ENCODE measurements at places on chromosomes 16 and 17.

DNA sequence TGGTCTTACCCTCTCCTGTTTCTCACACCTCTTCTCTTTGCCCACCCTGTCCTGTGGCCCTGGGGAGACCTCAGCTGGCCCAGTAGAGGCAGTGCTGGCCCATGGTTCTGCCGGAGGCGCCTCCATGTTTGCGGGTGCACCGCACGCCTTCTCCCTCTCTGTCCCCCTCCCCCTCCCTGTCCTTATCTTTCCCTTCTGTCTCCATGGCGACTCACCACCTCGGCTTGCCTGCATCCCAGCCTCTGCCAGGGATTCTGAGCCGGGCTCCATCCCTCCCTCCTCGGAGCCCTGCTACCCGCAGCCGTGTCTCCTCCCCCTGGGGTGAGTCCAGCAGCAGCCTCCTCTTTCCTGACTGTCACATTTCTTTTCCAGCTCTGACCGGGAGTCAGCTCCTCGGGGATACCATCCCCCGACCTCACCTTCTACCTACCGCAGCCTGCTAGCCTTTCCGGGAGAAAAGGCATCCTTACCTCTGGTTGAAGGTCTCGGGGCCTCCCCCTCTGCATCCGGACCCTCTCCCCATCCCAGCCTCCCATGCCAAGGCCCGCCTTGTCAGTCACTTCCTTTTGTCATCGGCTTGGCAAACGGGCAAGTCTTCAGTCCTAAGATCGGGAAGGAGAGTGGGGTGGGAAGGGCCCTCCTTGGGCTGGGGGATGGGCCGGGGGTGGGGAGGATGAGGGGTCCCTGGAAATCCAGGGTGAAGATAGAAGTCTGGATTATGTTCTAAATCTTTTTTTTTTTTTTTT lies at the start of gene RNF112:
Gene RNF112, plus strand, starts transcription at position 358 of the 746 bp plus-strand sequence. Its CDS starts 177 bp downstream, at position 535.
- no peak for DNase-seq

DNA sequence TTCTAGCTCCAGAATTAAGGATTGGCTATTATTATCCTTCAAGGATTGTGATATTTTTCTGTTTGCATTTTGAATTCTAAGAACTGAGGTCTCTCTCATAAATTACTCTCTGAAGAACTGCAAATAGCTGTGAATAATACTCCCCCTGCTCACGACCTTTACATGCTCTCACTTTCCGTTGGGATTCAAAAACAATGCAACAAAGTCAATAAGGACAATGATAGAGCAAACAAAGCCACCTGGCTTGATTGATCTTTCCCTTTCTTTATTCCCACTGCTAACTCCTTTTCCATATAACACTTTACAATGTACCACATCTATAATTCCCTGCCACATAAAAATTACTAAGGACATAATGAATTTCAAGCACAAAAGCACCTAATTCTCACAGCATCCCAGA lies 523.0 kb upstream of the CA10 start:
- no peak for DNase-seq

DNA sequence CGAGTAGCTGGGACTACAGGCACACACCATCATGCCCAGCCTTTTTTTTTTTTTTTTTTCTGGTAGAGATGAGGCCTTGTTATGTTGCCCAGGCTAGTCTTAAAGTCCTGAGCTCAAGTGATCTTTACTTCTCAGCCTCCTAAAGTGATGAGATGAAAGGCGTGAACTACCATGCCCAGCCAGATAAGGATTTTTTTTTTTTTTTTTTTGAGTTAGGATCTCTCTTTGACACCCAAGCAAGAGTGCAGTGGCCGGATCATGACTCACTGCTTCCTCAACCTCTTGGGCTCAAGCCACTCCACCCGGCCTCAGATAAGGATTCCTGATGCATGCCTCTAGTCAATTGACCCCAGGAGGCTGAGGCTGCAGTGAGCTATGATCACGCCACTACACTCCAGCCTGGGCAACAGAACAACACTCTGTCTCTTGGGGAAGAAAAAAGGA lies 11.2 kb upstream of the PLEKHG4 start:
- no peak for DNase-seq

GRCh38 chr17:49530118-49530517 lies 35.0 kb downstream of the NGFR start:
- DNase-seq: no peak

- no peak for DNase-seq
Observed at GRCh38 chr17:60383379-60383778, 8.6 kb downstream of the USP32 start.

- DNase-seq: no peak
Observed at GRCh38 chr16:2329532-2329931, 11.0 kb downstream of the ABCA3 start.

DNA sequence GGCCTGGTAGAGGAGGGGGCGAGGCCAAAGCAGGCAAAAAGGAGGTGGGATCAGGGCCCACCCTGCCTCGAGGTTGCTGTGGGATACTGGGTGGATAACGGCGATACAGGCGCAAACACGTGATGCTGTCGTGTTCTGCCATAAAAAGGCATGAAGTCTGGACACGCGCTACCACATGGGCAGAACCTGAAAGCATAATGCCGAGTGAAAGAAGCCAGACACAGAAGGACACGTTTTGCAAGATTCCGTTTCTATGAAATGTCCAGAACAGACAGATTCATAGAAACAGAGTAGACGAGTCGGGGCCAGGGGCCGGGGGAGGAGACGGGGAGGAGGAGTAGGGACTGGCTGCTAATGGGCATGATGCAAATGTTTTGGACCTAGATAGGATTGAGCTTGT lies 43.5 kb downstream of the ZDHHC7 start:
- DNase-seq: no peak

DNA sequence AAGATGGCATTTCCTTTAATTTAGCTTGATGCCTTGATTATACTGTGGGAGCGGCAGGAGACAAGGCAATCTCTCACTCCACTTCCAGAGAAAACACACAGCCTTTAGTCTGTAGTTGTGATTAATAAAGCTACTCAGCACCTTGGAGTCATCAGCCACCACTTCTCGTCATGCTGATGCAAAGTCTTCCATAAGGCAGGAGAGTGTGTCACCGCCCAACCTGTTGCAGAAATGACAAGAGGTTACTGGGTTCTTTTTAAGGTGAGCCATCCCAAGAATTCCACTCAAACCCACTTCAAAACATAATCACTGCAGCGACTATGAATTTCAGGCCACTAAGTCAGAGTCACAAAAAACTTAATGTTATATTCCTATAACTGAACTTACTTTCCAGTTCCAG lies 223.9 kb upstream of the TOX3 start:
- DNase-seq: no peak

GRCh38 chr16:14070555-14070876 lies 603 bp upstream of the MRTFB start:
- no peak for DNase-seq

DNA sequence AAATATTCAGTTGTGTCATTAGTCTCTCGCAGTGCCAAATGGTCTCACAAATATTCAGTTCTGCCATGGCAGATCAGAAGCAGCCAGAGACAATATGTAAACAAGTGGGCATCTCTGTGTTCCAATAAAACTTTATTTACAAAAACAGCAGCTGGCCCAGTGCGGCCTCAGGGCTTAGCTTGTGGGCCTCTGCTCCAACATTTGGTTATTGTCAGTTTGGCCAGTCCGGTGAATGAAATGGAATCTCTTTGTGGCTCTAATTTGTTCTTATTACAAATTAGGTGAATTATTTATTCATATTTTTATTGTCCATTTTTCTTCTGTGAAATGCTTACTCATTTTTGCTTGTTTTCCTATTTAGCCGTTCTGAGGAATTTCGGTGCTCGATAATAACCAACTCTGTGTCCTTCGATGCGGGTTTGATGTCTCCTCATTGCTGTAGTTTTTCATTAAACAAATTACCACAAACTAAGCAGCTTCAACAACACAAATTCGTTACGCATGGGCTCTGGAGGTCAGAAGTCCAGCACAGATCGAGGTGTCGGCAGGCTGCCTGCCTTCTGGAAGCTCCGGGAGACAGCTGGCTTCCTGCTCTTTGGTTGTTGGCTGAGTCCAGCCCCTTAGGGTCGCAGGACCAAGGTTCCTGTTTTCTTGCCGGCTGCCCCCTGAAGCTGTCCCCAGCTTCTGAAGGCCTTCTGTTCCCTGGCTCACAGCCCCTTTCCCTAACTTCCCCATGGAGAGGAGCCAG lies 4.1 kb upstream of the SLC38A10 start:
- DNase-seq: no peak

GRCh38 chr17:69086641-69087040 lies 25.9 kb upstream of the ABCA9 start:
- DNase-seq: no peak

- no peak for DNase-seq
Observed at GRCh38 chr16:67996666-67997065, 2.6 kb downstream of the DPEP2 start.

GRCh38 chr17:79108232-79108850 lies 33.7 kb downstream of the ENGASE start:
- no peak for DNase-seq

DNA sequence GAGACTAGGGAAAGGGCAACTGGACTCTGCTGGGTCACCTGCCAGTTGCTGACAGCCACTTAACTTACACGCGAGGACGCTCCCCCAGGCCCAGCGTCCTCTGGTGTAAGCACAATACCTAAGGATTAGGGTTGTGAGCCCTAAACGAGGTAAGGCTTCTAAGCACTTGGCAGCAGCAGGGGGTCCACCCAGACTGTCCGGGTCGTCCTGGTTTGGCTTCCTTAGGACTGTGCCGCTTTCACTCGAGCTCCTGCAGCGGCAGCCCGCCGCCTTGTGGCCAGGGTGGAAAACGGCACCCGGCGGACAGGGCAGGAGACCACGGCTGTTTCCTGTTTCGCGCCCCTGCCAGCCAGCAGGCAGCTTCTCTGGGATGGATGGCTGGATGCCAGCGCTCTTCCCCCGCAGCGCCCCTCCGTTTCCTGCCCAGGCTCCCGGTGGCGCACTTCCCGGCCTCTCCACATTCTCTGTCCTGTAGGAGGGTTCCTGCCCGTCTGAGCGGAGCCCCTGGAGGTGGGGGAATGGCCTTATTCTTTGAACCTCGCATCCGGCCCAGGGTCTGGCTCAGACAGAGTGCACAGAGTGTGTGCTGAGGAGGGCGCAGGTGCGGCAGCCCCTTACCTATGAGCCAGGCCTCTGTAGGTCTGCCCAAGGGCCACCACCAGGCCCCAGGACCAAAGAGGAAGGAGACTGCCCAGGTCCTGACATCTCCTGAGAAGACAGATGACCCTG lies 47.0 kb upstream of the AMZ2 start:
- peak; percentile 64 for DNase-seq

DNA sequence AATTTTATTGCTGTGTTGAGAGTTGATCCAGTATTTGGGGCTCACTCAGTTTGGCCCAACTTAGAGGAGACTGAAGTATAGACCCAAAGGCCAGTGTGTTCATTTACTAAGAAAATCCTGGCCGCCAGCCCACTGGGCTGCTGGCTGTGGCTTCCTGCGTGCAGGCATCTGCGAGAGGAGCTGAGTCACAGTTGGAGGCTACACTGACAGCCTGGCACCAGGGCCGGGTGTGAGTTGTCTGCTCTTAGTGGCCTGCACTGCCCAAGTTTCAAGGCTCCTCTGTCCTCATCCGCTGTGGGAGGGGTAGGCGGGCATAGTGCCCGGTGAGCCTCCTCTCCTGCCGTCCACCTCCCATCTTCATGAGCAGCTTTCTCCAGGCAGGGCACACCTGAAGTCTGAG lies 54.2 kb downstream of the PLD6 start:
- DNase-seq: no peak

DNA sequence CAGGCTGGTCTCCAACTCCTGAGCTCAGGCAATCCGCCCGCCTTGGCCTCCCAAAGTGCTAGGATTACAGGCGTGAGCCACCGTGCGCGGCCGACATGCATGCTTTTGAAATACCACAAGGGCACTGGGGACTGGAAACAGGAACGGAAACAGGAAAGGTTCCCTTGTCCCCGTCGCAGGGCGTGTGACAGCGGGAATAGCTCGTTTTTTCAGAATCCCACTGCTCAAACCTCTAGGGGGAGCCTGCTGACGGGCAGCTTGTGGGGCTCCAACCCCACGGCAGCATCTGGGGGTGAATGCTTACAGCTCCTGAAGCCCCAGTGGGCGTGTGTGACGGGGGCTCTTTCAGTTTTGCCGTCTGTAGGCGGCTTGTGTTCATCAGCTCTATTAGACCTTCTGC lies 18.8 kb upstream of the ASGR2 start:
- DNase-seq: no peak

- DNase-seq: no peak
Observed at GRCh38 chr16:48234630-48235029, 9.5 kb upstream of the LONP2 start.

- peak; percentile 61 for DNase-seq
Observed at GRCh38 chr17:66301864-66302741, at the start of gene PRKCA. Gene PRKCA, plus strand, starts transcription at chr17:66302613.

GRCh38 chr17:77606865-77607210 lies 351.7 kb upstream of the TNRC6C start:
- no peak for DNase-seq

- DNase-seq: no peak
Observed at GRCh38 chr16:48103591-48103990, 52.2 kb downstream of the ABCC12 start.

- no peak for DNase-seq
Observed at GRCh38 chr17:2724784-2725164, 13.2 kb upstream of the CLUH start.

- no peak for DNase-seq
Observed at GRCh38 chr17:39225308-39225958, at the start of gene STAC2. Gene STAC2, minus strand, starts transcription at chr17:39225945. Its CDS starts 443 bp downstream, at chr17:39225502.

- no peak for DNase-seq
Observed at GRCh38 chr17:4161192-4161966, 18.4 kb downstream of the CYB5D2 start.

DNA sequence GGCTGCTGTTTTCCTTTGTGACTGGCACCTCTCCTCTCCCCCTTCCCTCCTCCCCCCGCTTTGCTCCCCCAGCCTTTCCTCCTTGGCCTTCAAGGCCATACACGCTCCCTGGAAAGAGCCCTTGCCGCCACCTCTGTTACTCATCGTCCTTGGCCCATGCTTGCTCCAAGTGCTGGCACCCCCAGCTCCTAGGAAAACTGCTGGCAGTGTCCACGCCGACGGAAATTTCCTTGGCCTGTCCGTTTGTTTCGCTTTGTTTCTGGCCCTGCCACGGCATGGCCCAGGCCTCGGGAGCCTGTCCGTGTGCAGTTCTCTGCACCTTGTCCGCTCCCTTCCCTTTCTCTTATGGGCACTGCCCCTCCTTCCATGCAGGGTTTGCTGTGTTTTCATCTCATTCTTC lies 18.0 kb downstream of the CA5A start:
- DNase-seq: no peak

GRCh38 chr16:89319886-89320781 lies 102.6 kb downstream of the ZNF778 start:
- DNase-seq: no peak

GRCh38 chr16:49621241-49622083 lies 234.4 kb downstream of the ZNF423 start:
- no peak for DNase-seq

DNA sequence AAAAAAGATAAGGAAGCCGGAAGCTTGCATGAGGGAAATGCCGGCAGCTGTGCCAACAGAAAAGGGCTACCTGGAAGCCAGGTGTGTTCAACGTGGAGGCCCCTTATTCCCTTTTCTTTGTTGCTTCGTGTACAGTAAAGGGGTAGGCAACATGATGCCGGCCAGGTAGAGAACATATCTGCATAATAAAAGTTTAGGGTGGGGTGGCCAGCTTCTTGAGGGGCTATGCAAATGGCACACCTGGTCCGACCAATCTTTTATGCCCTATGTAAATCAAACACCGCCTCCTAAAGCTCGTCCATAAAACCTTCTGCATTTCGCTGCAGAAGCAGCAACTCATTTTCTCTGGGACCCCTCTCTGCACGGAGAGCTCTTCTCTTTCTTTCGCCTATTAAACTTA lies 911.6 kb downstream of the KCNJ2 start:
- no peak for DNase-seq
